Stimulated activated CD8-positive, alpha-beta memory T cell treated with anti-CD3 and anti-CD28 coated beads, Interleukin-4, amount 100 ng/mL, for 48 hours (primary cell): ENCODE measurements at places on chromosomes 6 and 20.
A peak's percentile ranks its signal among the peaks of the same experiment; 100 is the strongest.

DNA sequence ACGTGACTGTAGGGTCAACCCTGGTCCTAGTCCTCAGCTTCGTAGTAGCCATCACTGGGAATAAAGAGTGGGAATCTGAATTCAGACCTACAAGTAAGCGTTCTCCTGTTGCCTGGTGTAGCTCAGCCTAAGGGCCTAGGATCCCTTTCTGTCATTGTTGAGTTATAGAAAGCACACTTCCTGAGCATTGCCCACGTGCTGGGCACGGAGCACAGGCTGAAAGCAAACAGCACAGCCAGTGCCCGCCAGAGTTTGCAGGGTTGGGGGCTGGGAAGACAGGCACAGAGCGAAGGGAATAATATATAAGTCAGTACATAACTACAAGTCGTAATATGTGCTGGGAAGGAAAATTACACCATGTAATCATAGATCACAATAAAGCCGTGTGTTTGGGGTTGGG, 166.3 kb downstream of the TBXT start:
- DNase-seq = no peak

GRCh38 chr6:133548423-133549159, 307.4 kb downstream of the EYA4 start:
- DNase-seq = no peak

- peak; percentile 85 for DNase-seq
Measured at GRCh38 chr6:43454290-43454695, 1.1 kb downstream of the DLK2 start.

GRCh38 chr20:43749734-43750294, 23.0 kb upstream of the GTSF1L start:
- peak; percentile 98 for DNase-seq

DNA sequence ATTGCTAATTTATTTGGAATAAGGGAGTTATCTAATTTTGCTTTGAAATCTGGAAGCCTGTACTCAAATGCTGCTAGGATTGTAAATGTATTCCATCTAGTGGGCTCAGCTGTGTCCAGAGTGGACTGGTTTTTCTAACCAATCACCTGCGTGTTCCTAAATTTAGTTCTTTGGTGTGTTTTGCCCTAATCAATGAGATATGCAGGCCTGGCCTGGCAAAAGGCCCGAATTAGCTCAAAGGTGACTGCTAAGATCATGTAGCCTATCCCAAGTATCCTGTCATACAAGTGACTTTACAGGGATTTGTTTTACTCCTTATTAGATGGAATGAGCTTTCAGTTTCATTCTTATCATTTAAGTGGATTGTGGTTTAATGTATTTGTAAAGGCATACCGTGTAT, 51.3 kb upstream of the ARMC2 start:
- DNase-seq = no peak

DNA sequence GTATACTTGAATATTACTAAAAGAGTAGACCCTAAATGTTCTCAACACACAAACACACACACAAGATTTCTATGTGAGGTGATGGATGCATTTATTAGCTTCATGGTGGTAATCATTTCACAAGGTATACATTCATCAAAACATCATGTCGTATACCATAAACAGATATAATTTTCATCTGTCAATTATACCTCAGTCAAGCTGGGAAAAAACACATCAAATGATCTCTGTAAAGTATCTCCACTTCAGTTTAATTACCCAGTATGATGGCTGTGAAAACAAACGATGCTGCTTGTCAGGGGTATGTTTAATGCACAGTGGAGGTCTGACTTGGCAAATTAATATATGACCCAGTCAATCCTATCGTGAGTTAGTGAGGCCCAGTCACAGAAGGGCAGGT, 157.2 kb downstream of the MTFR2 start:
- no peak for DNase-seq

GRCh38 chr20:49267327-49267726, 10.5 kb downstream of the ZNFX1 start:
- DNase-seq = no peak

DNA sequence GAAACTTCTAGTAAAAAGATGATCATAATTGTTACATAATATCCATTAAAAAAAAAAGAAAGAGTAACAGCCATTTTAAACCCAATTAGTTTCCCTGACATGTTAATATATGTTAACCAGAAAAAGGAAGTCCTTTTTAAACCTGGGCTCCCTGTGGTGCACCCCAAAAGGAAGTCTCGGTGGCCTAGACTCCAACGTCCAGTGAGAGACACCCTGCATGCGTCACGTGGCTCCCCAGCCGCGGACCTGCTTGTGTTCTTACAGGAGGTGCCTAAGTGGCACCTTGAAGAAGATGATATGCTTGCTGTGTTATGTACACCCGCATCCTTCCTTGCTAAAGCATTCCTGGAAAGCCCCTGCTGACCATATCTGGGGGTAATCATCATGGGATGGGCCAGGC, 50.1 kb downstream of the FOXC1 start:
- no peak for DNase-seq

DNA sequence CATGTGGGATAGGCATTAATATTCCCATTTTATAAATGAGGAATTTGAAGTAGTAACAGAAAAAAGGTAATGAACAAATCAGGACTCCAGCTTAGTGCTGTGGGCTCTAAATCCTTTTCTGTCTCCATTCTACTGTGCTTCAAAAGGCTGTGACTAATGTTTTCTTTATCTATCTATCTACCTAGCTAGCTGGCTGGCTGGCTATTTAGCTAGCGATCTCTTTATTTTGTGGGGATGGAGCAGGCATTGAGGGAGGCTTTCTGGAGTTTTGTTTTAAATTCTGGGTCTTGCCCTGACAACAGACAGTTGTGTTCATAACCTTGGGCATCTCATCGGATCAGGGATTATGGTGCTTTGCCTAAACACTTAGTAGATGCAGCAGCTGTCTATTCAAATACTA, 139.2 kb downstream of the SOX4 start:
- DNase-seq = no peak

- DNase-seq = no peak
Measured at GRCh38 chr20:46206992-46207549, 89.0 kb downstream of the CD40 start.

- no peak for DNase-seq
Measured at GRCh38 chr6:53059648-53060589, 5.3 kb upstream of the FBXO9 start.

GRCh38 chr6:41573985-41574384, 27.8 kb downstream of the FOXP4 start:
- DNase-seq = no peak
